Sciatic nerve (tissue), 2 donors: ENCODE measurements at places on chromosomes 12 and 14.
A peak's percentile ranks its signal among the peaks of the same experiment; 100 is the strongest.

DNA sequence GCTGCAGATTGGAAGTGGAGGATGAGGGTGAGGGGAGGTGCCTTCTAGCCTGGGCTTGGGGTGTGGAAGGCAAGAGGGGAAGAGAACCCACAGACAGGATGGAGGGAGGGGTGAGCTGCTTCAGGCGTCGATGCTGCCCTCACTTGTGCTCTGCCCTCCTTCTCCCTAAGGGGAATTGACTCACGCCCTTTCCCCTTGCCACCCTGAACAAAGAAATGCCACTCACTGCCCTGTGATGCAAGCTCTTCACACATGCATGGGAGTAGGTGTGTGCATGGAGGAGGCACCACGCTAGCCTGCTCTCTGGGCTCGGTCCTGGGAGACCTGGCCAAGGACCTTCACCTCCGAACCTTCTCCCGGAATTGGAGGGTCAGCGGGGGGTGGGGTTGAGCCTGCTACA is 35.7 kb upstream of the PRMT8 start:
- DNase-seq = no peak

- DNase-seq = no peak
Observed at GRCh38 chr14:35374263-35374712, 30.3 kb downstream of the NFKBIA start.

DNA sequence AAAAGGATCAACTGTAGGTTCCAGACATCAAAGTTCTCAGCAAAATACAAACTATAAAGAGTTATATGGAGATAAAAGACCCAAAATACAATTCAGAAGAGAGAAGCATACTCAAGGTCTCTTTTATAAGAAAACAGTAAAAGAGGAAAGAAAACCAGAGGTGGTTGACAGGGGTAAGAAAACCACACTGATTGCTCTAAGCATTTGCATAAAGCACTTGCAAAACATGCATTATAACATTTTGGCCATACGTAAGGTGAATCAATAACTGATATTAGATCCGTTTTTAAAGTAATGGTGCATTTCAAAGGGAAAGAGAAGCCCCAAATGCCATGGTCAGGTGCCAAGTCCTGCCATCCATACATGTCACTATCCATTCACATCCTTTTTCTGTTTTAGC is 5.9 kb downstream of the DDHD1 start:
- no peak for DNase-seq

DNA sequence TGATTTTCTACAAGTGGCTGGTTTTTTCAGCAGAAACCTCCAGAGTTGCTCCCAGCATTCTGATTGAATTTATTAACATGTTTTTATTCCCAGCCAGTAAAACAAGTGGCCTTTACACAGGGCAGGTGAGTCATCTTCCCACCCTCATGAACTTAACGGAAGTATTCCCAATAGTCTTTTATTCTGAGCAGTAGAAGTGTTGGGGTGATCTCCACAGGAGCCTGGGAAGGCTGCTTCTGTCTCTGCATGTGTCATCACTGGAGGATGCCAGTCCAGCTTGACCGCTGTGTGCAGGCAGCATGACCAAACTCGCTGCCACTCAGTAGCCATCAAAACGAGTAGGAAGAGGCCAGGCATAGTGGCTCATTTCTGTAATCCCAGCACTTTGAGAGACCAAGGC is 13.4 kb upstream of the DNAH10 start:
- no peak for DNase-seq

GRCh38 chr14:69688299-69688649 is 76.9 kb downstream of the SUSD6 start:
- DNase-seq = no peak

DNA sequence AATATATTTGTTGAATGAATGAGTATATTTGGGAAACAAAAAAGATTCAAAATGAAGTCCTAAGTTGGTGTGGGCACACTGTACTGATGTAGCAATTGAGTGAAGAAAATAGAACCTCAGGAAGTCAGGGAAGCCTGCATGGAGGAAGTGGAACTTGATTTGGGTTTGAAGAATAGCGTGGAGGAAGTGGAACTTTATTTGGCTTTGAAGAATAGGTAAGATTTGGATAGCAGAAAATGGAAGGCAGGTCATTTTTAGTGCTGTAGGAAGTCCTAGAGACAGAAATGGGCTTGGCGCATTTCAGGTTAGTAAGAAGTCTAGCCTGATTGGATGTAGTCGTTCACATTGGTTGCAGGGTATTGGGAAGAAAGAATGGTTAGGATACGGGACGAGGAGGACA is 5.4 kb downstream of the C12orf75 start:
- DNase-seq = no peak

GRCh38 chr14:22502007-22502406 is 87.0 kb downstream of the DAD1 start:
- no peak for DNase-seq

- peak; percentile 71 for DNase-seq
Observed at GRCh38 chr12:102406033-102406584, 74.3 kb downstream of the IGF1 start.

GRCh38 chr14:75134644-75135043 is 7.8 kb upstream of the NEK9 start:
- DNase-seq = no peak

GRCh38 chr12:48882315-48882687 is 16.6 kb upstream of the RND1 start:
- DNase-seq = no peak

GRCh38 chr14:84937016-84937415 is 592.9 kb upstream of the FLRT2 start:
- no peak for DNase-seq

DNA sequence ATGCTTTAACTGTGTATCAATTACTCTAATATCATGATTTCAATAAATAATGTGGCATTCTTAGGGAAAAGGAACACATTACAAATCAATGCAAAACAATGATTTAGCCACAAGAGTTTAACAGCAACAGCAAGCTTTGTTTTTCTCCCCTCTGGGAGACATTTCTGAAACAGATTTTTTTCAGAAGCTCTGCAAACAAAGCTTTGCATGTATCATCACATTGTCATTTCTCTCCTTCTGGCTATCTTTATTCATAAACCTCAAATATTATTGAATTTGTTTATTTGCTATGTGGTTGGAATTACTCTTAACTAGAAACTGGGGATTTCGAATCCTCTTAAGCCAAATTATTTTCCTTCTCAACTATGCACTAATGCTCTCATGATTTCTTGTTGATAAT is 278.4 kb upstream of the ATXN7L3B start:
- no peak for DNase-seq

- peak; percentile 85 for DNase-seq
Observed at GRCh38 chr14:68911594-68912227, 67.4 kb downstream of the ACTN1 start.

DNA sequence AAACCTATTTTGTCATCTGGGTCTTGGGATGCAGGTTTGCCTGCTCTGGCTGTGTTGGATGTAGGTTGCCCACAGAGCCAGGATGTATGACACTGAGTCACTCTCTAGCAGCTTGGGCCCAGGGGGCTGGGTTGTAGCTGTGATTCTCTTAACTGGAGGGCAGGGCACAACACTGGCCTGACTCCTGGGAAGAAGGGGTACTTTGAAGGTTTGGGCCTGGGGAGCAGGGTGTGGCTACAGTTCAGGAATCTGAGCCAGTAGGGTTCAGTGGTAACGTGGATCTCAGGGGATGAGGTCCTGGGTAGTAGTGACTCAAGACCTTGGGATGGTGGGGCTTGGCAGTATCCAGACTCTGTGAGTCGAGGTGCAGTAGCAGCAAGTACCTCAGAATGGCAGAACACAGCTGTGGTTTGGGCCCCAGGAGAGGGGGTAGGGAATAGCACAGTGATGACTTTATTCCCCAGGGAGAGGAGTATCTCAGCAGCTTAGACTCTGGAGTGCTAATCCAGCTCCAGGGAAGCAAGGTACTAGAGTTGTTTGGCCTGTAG is 25.7 kb downstream of the TBC1D15 start:
- DNase-seq = no peak

DNA sequence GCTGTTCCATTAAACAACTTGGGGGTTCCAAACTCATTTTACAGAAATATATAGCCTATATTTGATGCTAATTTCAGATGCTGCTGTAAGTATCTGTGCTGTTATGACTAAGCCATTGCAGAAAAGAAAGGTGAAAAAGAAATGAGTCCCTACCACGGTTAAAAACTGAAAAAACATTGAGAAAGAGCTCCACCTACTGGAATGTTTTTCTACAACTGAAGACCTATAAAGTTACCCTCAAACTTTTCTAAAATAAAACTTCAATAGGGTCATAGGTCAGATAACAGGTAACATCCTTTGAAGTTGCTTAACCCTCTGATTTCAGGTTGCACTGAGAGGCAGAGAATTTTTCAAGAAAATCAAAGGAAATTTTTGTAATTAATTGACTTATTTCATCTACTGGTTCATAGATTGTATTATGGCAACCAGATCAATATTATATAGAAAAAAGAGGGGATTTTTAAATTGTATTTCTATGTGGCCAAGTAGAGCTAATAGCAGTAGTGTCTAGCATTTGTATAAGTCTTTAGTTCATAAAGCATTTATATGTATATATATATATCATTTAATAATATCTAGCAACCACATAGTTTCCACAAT is 279.9 kb downstream of the RPS29 start:
- DNase-seq = no peak

DNA sequence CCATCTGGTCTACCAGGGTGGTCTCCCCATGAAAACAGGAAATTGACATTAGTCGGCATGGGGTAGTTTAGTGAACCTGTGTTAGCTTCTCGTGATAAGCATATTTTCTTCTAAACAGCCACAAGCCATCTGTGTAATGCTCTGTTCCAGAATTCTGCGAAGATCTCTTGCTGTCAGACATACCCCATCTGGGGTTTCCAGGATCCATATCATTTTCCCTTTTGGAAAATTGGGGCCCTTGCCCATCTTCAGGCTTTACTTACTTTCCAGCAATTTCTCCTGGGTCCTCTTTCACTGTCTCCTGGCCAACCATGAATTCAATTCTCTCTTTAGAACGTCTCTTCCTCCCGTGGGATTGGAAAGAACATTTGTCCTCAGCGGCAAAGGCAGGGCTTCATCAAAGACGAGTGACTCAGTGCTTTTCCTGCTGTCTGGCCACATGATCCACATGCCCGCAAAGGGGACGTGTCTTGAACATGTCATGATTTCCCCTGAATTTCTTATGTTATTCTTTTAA is 21.4 kb upstream of the NCOR2 start:
- DNase-seq = peak; percentile 74

DNA sequence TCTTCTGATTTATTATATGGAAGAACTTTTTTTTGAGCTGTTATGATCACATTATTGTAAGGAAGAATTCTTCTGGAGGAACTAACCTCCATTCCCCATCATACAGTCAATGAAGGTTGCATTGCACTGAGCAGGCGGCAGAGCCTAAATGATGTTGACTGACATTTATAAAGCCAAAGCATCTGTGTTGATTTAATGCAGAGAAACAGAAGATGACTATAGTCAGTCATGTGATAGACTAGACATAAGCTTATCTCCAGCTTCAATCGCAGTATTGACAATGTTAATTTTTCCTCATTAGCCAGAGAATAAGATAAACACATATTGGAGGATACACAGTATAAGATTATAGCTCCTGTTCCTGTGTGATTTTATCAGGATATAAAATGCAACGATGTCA is 82.0 kb downstream of the PRICKLE1 start:
- no peak for DNase-seq

- DNase-seq = no peak
Observed at GRCh38 chr12:109871668-109872314, 8.6 kb downstream of the GLTP start.

- no peak for DNase-seq
Observed at GRCh38 chr12:85626001-85626783, 210.0 kb downstream of the RASSF9 start.

DNA sequence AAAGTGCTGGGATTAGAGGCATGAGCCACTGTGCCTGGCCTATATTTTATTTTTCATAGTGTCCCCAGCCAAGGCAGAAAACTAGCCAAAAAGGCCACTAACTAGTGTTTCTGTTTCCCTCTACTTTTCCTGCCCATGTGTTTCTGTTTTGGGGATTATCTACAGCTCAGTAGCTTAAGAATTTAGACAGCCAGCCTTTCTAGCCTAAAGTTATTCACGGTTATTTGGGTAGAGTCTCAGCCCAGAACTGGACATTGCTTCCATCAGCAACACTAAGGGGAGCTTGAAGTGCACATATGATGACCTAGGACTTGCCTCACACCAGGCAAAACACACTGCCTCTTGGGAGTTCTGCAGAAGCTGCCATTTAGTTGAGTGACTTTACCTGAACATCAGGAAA is 17.9 kb downstream of the PROX2 start:
- DNase-seq = no peak

GRCh38 chr14:44396226-44396625 is 110.9 kb downstream of the FSCB start:
- DNase-seq = no peak

- DNase-seq = no peak
Observed at GRCh38 chr12:113270709-113271009, 49.4 kb downstream of the TPCN1 start.

- no peak for DNase-seq
Observed at GRCh38 chr14:35631071-35631805, 97.3 kb downstream of the INSM2 start.

GRCh38 chr12:46174061-46174662 is 94.7 kb downstream of the SLC38A1 start:
- no peak for DNase-seq

GRCh38 chr12:121400332-121401139 is 618 bp downstream of the RNF34 start:
- DNase-seq = no peak

DNA sequence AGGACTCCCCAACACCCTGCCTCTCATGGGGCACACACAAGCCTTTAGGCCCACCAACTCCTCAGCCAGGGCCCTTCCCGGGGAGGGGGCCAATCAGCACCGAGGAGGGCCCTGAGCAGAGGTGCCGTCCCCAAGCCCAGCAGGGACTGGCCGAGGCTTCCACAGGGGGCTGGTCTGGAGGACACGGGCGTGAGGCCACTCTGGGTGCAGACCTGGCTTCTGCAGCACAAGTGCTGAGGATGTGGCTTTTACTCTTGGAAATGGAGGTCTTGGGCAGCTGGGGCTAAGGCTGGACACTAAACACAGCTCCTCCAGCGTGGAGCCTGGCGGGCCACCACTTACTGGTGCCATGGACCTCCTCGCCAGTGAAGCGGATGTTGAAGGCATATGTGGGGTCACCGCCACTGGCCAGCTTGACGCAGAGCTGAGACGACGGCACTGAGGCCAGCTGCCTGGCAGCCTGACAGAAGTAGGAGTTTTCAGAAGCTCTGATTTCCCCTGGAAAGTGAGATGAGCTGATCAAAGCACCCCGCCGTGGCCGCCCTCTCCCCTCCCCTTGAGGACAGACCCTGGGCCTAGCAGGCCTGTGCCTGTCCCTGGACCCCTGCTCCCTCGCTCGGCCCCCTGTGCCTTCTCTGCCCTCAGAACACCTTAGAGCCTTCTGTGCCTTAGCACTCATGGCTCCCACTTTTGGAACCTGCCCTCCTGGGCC is 44.0 kb downstream of the TRAFD1 start:
- DNase-seq = peak; percentile 51

GRCh38 chr14:29712601-29713000 is 215.0 kb downstream of the PRKD1 start:
- no peak for DNase-seq

GRCh38 chr12:26896913-26897312 is 40.9 kb downstream of the INTS13 start:
- DNase-seq = no peak

DNA sequence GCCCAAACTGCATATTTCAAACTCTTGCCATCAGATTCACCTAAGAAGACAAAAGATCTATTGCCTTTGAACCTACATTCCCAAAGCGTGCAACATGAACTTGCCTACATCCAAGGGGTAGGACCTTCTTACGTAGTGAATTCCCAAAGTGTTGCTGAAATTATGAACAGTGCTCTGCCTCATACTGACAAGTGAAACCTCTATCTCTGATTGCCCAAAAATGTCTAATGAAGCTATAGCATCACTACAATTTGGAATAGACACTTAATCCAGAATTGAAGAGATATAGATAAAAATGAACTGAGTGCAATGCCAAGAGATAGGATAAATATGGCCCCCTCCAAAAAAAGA is 31.1 kb downstream of the CLEC2D start:
- no peak for DNase-seq
